ENCODE measurements at places on chromosomes 4 and X. TPM values are rescaled to one million over a fixed set of nuclear protein-coding genes. Genes with fewer than 3 reads are reported as not detected.

- no peak overlapping the region for H3K27ac ChIP-seq
- H3K27me3 ChIP-seq = no peaks in the 10 kb centered on the region
- peaks cover 7% of the 10 kb centered on the region for H3K4me1 ChIP-seq
- H3K36me3 ChIP-seq = no peaks in the 10 kb centered on the region
- no peak overlapping the region for H3K4me3 ChIP-seq
- no peak for DNase-seq
Measured at GRCh38 chrX:31420302-31420701, 348.5 kb upstream of the FTHL17 start.

DNA sequence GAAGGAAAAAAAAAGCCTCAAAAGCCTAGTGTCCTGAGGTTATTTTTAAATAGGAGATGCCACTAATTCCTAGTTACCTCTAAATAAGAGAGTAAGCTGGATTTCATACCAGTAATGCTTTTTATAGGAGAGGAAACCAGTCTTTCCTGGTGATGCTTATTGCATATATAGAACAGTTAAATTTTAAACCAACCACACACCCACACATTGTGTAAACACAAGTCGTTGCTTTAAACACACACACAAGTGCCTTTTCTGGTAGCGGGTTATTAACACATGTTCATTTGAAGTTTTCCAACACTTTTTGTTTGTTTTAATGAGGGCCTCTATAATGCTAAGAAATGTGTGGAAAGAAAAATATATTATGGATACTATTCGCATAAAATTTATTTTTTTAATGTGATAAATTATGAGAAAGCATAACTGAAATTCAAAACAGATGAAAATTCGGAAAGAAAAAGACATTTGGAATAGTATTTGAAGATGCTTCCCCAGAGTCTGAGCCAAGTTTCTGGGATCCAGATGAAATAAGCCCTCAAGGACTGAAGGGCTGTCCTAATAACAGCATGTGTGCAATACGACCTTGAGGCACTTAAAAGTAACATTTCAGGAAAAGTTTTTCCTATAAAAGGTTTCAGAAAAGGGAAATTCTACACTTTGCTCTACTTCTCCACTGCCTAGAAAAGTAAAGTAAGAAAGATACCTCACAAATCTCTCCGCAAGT, 2.0 kb downstream of the ANTXR2 start:
- peaks cover 4% of the 10 kb centered on the region for H3K36me3 ChIP-seq
- no peak for DNase-seq
- no peak overlapping the region for H3K27ac ChIP-seq
- no peaks in the 10 kb centered on the region for H3K27me3 ChIP-seq
- H3K4me1 ChIP-seq = peaks cover 24% of the 10 kb centered on the region
- H3K4me3 ChIP-seq = peak overlapping the region; percentile 96

- peaks cover 14% of the 10 kb centered on the region for H3K4me1 ChIP-seq
- no peak overlapping the region for H3K27ac ChIP-seq
- no peak for DNase-seq
- no peaks in the 10 kb centered on the region for H3K27me3 ChIP-seq
Measured at GRCh38 chr4:99062120-99062519, 26.5 kb downstream of the ADH5 start.

DNA sequence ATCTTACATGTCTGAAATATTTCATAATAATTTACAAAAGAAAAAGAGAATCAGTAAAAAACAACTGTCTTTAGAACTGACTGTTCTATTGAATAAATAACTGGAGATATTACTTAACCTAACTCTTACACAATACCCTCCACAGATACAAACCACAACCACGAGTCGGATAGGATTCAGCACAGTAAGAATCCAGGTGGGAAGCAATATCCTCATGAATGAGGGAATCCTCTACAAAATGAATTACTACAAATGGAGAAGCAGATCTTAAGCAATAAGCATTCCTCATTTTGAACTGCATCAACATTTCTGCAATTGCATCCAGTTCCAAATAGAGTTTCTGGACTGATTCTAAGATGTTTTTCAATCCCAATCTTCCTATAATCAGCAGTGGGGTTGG, 227.1 kb downstream of the SH2D1A start:
- H3K4me1 ChIP-seq = no peaks in the 10 kb centered on the region
- no peak for DNase-seq
- no peak overlapping the region for H3K4me3 ChIP-seq
- H3K27me3 ChIP-seq = no peaks in the 10 kb centered on the region

Gene C4orf50
- total RNA-seq = 0.02 TPM

GRCh38 chrX:9582956-9583355, 118.1 kb downstream of the TBL1X start:
- H3K27ac ChIP-seq = no peak overlapping the region
- peaks cover 17% of the 10 kb centered on the region for H3K4me1 ChIP-seq
- DNase-seq = no peak
- no peaks in the 10 kb centered on the region for H3K27me3 ChIP-seq
- H3K36me3 ChIP-seq = peaks cover 5% of the 10 kb centered on the region
- no peak overlapping the region for H3K4me3 ChIP-seq

GRCh38 chr4:145295122-145295521, 114.7 kb upstream of the OTUD4 start:
- no peak overlapping the region for H3K27ac ChIP-seq
- peaks cover 3% of the 10 kb centered on the region for H3K4me1 ChIP-seq
- no peak overlapping the region for H3K4me3 ChIP-seq
- H3K27me3 ChIP-seq = peaks cover 2% of the 10 kb centered on the region
- DNase-seq = no peak

DNA sequence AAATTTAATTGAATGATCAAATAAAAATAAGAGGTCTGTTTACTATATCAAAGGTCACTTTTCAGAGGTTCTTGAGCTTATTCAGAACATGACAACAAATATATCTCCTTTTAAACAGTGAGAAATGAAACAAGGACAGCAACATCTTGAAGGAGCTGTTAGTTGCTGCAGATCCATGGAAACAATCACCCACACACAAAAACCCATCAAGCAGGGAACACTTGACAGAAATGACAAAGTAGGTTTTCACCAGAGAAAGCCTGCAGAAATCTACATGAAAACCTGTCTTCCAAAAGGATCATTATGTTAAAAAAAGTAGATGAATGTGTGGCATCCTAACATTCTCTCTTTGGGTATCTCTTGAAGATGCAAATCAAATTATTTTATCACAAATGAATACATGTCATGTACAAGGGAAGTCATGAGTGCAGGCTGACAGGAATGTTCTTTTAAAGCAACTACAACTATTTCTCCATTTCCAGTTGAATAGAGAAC, 203.0 kb downstream of the GRIA2 start:
- H3K27ac ChIP-seq = no peak overlapping the region
- H3K36me3 ChIP-seq = peaks cover 11% of the 10 kb centered on the region
- no peaks in the 10 kb centered on the region for H3K27me3 ChIP-seq
- no peak for DNase-seq
- no peak overlapping the region for H3K4me3 ChIP-seq
- peaks cover 24% of the 10 kb centered on the region for H3K4me1 ChIP-seq

DNA sequence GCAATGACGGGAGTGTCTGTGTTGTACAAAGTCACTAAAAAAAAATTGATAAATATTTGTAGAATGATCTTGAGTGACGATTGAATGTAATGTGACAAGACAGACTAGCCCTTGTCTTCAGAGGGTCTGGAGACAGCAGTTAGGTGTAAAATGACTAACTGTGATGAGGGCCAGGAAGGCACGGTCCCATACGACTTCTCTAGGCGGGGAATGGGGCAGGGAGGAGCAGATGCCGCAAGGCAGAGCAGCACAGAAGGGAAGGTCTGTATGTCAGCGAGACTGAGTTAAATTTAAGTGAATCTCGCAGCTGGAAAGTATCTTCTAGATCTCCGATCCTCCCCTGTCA, 405 bp downstream of the CENPE start:
- peak overlapping the region; percentile 98 for H3K27ac ChIP-seq
- DNase-seq = no peak
- peak overlapping the region; percentile 88 for H3K4me3 ChIP-seq
- H3K4me1 ChIP-seq = peaks cover 33% of the 10 kb centered on the region
- peaks cover 9% of the 10 kb centered on the region for H3K36me3 ChIP-seq

Gene SPARCL1
- total RNA-seq = 8.6 TPM

- no peaks in the 10 kb centered on the region for H3K36me3 ChIP-seq
- DNase-seq = no peak
- no peaks in the 10 kb centered on the region for H3K4me1 ChIP-seq
- H3K4me3 ChIP-seq = no peak overlapping the region
- no peaks in the 10 kb centered on the region for H3K27me3 ChIP-seq
Measured at GRCh38 chr4:184331268-184331995, 113.8 kb upstream of the ENPP6 start.

Gene RASL11B
- total RNA-seq = 10.2 TPM

DNA sequence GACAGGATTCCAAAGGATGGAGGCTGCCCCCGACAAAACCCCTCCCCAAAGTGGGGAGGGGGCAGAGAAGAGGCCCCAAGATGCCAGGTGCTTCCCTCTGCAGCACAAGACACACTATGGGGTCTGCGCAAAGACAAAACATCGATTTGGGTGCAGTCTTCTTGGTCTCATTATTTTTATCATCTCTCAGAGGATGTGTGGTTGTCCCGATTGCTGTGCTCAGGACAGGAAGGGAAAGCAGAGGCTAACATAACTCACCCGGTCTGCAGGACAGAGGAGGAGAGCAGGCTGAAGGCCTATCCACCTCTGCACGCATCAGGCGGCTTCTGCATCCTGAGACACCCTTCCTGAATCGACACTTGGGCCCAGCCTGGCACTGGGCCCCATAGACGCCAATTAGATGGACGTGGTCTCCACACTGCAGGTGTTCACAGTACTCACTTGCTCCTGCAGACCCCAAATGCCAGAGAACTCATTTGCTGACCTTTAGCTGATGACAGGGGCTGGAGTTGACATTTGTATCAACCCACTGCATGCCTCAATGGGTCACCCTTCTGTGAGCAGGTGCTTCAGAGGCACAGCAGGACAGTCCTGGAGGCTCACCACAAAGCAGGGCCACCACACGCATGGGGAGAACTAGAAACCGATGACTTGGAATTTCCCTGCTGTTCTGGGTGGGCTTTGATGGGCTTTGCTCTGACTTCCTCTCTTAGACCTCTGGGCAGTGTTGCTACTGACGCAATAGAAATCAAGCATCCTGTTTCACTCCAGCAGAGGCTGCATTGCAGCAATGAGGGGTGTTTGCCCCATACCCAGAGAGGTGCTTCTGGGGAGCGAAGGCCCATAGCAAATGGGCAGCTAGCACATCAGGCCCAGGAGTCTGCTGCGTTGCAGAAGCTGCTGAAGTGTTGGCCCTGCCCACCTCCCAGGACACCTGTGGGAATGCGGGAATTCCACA, 96.3 kb upstream of the ENPP6 start:
- no peaks in the 10 kb centered on the region for H3K27me3 ChIP-seq
- no peak overlapping the region for H3K4me3 ChIP-seq
- no peak overlapping the region for H3K27ac ChIP-seq
- no peak for DNase-seq

Gene NAP1L3
- 34.6 TPM for total RNA-seq

DNA sequence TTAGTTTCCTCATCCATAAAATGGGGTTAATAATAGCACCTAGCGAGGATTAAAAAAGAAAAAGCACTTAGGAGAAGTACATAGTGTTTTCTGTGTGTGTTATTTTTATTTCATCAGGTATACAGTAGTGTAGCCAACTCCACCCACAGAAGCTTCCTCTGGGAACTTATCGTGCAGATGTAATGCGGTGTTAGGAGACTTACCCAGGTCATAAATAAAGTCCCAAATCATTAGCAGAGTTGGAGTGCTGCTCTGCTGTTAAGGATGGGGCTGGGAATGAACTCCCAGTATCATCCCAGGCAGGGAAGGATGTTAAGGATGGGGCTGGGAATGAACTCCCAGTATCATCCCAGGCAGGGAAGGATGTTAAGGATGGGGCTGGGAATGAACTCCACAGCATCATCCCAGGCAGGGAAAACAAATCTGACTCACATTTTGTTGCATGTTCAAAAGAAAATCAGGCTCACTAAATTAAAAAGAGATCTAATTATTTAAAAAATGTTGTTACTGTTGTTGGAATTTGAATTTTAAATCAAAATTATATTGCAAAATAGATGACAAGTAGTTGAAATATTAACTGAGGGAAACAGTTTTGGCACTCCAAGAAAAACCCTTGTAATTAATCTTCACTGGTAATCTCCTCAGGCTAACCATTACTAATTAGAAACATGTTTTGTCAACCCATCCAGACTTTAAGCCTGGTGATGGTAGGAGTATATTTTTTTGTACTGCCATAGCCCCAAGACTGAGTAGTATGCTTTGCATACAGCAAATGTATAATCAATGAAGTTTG, 10.2 kb upstream of the SFRP2 start:
- DNase-seq = no peak
- peaks cover 7% of the 10 kb centered on the region for H3K36me3 ChIP-seq
- H3K4me1 ChIP-seq = peaks cover 57% of the 10 kb centered on the region
- no peak overlapping the region for H3K27ac ChIP-seq
- no peaks in the 10 kb centered on the region for H3K27me3 ChIP-seq

Gene P2RY8
- not detected for total RNA-seq

DNA sequence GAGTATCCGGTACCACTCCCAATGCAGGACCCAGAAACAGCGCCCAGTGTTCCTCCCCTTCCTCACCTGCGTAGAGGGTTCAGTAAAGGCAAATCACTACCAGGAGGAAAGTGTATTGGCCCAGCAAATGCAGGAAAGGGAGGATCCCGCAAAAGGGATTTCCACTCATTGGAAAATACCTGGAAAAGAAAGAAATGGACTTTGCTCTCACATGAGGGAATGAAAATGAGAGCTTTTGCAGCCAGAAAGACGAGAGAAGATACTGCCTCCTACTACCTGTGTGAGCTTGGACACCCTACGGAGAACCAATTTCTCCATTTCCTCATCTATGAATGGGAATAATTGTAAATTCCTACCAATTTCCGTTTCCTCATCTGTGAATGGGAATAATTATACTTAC, 184.1 kb upstream of the PPARGC1A start:
- no peaks in the 10 kb centered on the region for H3K36me3 ChIP-seq
- no peak overlapping the region for H3K4me3 ChIP-seq
- no peak for DNase-seq
- no peaks in the 10 kb centered on the region for H3K27me3 ChIP-seq
- H3K4me1 ChIP-seq = no peaks in the 10 kb centered on the region
- H3K27ac ChIP-seq = no peak overlapping the region

DNA sequence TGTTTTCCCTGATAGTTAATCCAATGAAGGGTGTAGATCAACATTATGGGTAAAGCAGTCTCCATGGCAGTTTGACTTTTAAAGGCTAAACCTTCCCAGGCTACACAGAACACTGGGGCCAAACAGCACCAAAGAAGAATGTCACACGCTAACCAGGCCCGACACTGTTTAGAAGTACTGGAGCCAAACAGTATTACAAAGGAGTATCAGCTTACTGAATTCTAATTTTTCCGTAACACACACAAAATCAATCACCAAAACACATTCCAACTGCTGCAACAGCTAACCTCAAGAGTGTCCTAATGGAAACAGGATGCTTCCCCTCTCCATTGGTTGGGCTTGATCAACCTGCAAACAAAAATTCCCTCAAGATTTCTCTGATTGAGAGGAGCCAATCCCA, 783.5 kb downstream of the PCDH18 start:
- DNase-seq = no peak
- H3K36me3 ChIP-seq = peaks cover 4% of the 10 kb centered on the region
- no peak overlapping the region for H3K27ac ChIP-seq
- no peaks in the 10 kb centered on the region for H3K4me1 ChIP-seq
- H3K27me3 ChIP-seq = no peaks in the 10 kb centered on the region
- no peak overlapping the region for H3K4me3 ChIP-seq
